Hematopoietic multipotent progenitor cell treated with erythropoietin and hydrocortisone succinate and interleukin-3 and kit ligand, for 4 days (in vitro differentiated cells): ENCODE measurements at places on chromosomes 1 and 21.
A peak's percentile ranks its signal among the peaks of the same experiment; 100 is the strongest.

- DNase-seq, result no peak
Measured at GRCh38 chr1:80918380-80918779, 882.4 kb upstream of the ADGRL2 start.

- DNase-seq, result no peak
Measured at GRCh38 chr21:39694750-39695149, 50.2 kb upstream of the IGSF5 start.

DNA sequence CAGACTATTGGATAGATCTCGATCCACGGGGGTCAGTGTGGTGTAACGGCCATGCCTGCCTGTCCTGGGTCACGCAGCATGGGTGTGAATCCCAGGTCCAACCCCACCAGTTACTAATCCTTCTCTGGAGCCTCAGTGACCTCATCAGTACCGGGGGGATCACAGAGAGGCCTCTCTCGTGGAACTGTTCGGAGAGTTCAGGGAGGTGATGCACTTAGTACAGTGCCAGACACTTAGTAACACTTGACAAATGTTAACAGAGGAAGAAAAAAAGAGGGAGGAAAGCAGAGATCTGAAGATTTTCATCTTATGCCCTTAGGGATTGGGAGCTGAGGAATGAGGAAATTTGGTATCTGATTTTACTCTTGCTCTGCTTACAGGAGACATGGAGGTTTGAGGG, 2.9 kb downstream of the ABCA4 start:
- DNase-seq, result no peak

DNA sequence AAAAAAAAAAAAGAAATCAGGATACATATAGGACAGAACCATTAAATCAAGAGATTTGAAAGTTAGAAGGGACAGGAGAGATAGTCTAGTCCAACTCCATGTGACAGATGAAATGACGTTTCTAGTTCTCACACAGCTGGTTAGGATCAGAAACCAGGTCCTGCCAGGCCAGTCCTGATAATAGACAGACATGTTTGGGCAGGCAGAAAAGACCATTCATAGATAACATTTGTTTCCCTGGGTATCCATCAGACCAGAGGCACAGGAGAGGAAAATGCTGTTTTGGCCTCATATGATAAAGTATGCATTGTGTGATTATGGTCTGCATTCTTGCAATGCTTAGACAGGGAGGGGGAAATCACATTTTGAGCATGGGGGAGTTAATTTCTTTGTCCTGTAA, 29.3 kb downstream of the ZBTB8B start:
- DNase-seq, result peak; percentile 72

GRCh38 chr21:24856326-24856725, 751.0 kb downstream of the MRPL39 start:
- no peak for DNase-seq

GRCh38 chr1:86753700-86754099, 49.3 kb downstream of the SH3GLB1 start:
- DNase-seq, result peak; percentile 51

DNA sequence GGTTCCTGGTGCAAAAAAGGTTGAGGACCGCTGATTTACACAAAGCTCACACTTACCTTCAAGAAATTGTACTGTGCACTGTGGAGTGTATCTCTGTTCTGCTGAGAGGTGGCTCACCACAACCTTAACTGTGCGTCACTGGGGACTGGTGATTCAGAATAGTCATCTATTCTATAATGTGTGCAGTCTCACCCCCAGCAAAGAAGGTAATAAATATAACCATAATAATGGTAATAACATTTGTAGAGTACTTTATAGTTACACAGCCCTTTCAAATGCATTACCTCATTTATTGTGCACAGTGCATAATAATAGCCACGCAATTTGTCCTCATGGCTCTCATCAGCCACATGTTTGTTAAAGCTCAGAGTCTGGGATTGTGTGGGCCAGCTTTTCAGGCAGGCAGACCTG, 59.4 kb upstream of the DUSP10 start:
- DNase-seq, result no peak

DNA sequence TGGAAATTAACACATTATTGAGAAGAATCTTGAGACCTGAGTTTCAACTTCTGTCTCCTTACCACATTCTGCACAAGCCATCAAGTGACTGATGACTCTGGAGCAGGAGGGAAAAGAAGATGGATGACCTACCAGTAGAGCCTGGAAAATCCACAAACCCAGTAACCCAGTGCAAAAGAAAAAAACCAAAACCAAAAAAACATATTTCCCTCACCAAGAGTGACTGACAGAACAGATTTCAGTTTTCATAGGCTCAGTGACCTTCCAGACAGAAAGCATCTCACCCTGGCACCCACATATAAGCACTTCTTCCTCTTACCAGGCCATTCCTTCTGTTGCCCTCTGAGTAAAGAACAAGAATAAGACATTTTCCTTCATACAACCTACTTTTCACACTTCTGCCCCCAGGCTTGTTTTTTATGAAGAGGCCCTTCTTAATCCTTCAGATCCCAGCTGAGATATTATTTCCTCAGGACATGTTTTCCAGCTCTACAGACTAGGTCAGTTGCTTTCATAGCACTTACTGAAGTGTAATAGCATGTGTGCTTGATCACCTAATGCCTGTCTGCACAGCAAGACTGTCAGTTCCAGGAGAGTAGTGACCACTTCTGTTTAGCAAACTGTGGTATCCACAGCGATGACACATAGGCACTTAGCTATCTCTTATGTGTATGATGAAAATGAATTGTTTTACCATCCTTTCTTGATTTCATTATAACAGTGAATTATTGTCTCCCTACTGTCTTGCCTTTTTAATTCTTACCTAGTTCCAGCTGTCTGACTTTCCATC, 4.0 kb downstream of the TSACC start:
- DNase-seq, result no peak

DNA sequence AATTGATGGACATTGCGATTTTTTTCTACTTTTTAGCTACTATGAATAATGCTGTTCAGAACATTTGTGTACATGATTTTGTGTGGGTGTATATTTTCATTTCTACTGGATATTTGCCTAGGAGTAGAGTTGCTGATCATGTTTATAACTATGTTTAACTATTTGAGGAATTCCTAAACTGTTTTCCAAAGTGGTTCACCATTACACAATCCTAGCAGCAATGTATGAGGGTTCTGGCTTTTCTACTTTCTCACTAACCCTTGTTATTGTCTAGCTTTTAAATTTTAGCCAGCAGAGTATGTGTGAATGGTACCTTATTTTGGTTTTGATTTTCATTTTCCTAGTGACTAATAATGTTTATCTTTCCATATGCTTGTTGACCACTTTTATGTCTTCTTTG, 86.2 kb downstream of the ATG4C start:
- DNase-seq, result no peak

DNA sequence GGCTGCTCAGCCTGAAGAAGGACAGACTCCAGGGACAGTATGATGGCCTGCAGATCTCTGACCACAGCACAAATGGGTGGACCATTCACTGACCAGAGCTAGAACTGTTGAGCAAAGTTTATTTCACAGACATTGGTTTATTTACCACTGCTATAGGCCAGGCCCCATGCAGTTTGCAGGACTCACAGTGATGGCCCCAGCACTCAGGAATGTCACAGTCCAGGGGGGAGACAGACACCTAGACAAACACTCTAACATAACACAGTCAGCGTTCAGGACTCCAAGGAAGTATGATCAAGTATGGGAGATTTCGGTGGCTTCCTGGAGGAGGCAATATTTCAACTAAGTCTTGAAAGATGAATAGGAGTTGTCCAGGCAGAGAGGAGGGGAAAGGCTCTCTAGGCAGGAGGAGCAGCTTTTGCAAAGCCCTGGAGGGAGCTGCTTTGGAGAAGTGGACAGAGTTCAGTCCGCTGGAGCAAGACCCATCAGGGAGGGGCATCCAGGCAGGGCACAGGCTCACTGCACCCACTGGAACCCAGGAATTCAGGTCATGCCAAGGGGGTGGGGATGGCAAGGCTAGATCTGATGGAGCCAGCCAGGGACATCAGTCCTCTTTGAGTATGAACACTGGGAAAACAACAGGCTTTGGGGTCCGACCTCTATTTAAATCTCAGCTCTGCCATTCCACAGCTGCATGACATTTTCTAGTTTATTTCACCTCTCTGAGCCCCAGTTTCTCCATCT, 454.3 kb downstream of the MATN1 start:
- no peak for DNase-seq

GRCh38 chr1:119611701-119612113, 36.4 kb downstream of the ZNF697 start:
- DNase-seq, result peak; percentile 78

GRCh38 chr1:88302843-88303486, 381.1 kb upstream of the PKN2 start:
- DNase-seq, result peak; percentile 59

GRCh38 chr1:58884706-58885661, 101.1 kb upstream of the JUN start:
- no peak for DNase-seq

GRCh38 chr1:185969028-185969427, 234.8 kb downstream of the HMCN1 start:
- no peak for DNase-seq

- no peak for DNase-seq
Measured at GRCh38 chr1:198805498-198806151, 166.8 kb downstream of the PTPRC start.

DNA sequence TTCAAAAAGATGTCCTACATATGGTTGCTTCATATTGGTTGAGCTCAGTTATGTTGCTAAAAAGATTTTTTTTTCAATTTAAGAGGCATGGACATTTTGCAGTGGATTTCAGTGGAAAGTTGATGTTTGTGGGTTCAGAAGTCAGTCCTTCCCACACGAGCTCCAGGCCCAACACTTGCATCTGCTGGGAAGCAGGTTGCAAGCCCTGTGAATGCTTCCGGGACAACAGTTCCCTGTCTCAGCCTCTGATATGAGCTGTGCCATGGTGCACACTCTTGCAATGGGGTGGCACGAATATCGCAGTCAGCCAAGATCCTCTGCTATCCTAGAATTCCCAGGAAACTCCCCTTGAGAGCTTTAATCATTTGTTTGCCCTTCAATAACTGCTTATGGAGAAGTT, 30.3 kb upstream of the ABCG1 start:
- no peak for DNase-seq

- peak; percentile 37 for DNase-seq
Measured at GRCh38 chr1:81802707-81803430, 2.1 kb downstream of the ADGRL2 start.

DNA sequence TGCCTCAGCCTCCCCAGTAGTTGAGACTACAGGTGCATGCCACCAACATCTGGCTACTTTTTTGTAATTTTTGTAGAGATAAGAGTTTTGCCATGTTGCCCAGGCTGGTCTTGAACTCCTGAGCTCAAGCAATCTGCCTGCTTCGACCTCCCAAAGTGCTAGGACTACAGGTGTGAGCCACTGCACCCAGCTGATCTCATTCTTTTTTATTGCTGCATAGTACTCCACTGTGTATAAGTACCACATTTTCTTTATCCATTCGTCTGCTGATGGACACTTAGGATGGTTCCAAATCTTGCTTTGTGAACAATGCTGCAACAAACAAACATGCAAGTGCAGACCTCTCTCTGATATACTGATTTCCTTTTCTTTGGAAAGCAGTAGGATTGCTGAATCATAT, 59.5 kb downstream of the UROD start:
- DNase-seq, result no peak

DNA sequence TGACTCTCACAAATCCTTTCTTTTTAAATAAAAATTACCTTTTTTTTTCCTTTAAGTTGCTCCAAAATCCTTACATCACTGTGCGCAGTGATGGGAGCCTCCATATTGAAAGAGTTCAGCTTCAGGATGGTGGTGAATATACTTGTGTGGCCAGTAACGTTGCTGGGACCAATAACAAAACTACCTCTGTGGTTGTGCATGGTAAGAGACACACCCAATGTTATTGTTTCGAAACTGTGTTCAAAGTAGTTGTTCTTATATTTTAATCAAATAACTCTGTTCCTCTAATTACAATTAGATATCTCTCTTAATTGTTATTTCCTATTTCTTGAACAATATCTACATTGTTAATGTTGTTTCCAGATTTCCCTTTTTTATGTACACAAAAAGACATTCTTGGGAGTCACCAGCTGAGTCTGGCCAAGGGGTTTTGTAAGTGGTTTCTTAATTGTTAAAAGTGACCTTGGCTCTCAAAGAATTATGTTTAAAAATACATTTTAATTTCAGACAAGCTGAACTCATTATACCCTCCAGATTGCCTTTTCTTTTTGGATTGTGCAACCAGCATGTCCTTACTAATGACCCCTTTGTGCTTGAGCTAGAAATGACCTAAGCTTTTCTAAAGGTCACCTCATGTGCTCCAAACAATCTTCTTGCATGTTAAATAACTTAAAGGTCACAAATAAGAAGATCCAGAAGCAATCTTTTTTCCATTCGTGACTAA, 250.1 kb downstream of the HMCN1 start:
- no peak for DNase-seq

- peak; percentile 96 for DNase-seq
Measured at GRCh38 chr21:36437745-36438128, 42.2 kb downstream of the CLDN14 start.

- no peak for DNase-seq
Measured at GRCh38 chr21:45126204-45126626, 51.8 kb downstream of the ADARB1 start.

- DNase-seq, result no peak
Measured at GRCh38 chr1:235136111-235136510, 7.5 kb upstream of the TOMM20 start.

DNA sequence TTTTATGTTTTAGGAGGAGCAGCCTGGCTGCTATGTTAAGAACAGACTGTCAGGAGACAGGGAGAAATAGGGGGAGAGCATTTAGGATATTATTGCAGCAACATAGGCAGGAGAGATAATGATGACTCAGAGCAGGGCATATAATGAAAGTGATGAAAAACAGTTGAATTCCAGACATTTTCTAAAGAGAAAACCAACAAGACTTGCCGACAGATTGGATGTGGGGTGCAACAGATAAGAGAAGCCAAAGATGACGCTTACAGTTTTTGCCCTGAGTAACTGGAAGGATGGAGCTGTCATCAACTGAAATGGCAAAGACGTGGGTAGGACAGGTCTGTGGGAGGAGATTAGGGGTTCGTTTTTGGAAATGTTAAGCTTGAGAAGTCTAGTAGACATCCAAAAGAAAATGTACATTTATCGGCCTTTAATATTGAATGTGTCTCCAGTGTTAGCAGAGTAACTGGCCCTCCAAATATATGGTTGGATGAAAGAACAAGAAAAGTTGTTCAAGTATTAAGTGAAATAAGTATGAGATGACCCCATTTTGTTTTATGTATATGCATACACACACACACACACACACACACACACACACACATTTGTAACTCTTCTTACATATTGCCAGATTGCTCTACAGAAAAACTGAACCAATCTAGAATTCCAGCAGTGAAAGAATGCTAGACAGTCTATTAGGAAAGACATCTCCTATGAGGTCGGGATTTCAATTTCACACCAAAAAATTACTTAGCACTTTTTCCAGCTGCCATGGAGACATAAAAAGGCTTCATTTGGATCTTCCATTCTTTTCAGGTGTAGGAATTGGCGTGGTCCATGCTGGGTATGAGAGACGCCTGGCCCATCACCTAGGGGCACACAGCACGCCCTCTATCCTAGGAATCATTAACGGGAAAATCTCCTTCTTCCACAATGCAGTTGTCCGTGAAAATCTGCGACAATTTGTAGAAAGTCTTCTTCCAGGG, 17.2 kb downstream of the DNAJC16 start:
- peak; percentile 58 for DNase-seq

- no peak for DNase-seq
Measured at GRCh38 chr1:44554706-44555105, 119.6 kb downstream of the TMEM53 start.
